Activated CD4-positive, CD25-positive, alpha-beta regulatory T cell treated with anti-CD3 and anti-CD28 coated beads, Interleukin-2, amount 50 U/mL, for 72 hours (primary cell): ENCODE measurements at places on chromosomes 12 and 14.

DNA sequence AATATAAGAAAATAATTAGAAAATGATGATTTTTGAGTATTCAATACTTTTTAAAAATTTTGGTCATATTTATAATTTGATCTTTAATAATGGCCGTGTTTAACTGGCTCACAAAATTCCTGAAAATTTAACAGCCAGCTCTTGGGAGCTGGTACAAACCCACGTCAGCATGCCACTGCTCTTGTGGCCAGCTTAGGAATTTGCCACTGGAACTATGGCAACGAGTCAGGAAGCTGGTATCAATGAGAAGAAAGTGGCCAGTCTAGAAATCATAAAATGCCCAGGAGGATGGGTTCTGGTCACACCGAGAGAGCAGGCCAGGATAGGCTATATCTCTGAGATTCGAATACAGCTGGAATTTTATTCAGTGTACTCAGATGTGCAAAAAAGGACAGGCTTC is 72.2 kb upstream of the PLEKHG3 start:
- DNase-seq, result no peak

- peak; percentile 31 for DNase-seq
These were observed 662 bp upstream of the NELL2 start for GRCh38 chr12:44876544-44877410.

- no peak for DNase-seq
These were observed 26.8 kb upstream of the CLIP1 start for GRCh38 chr12:122449317-122449716.

DNA sequence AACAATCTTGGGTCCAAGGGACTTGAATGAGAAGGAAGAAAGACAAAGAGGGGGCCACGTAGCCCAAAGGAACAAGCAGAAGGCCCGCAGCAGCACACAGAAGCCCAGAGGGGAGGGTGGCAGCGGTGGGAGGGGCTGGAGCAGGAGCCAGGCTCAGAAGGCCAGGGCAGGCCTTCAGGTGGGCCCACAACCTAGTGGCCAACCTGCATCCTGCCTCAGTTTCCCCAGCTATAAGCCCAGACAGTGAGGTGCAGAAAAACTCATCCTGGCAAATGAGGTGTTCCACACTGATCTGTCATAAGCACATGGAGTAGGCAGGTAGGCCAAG is 34.1 kb downstream of the LTBP2 start:
- no peak for DNase-seq

DNA sequence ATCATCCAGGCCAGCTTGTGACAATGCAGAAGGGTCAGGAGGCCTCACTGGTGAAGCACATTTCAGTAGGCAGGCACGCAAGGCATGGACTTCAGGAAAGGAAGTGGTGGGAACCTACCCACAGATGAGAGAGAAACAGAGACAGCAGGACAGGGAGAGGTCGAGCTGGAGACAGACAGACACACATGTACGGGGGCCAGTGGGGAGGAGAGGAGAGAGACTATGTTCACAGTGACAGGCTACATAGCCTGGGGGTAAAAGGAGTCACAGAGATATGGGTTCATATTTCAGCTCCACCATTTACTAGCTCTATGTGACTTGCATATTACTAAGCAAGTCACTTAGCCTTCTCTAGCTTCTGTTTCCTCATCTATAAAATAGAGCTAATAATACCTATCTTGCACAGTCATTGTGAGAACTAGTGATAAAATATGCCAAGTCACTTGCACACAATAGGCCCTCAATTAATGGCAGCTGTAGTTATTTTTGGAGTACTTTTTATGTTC is 91.1 kb upstream of the FUT8 start:
- no peak for DNase-seq

GRCh38 chr12:19018302-19018970 is 111.1 kb upstream of the PLEKHA5 start:
- DNase-seq, result no peak

- DNase-seq, result peak; percentile 37
These were observed at the start of gene RASSF8 for GRCh38 chr12:25958428-25959070. TSS of gene RASSF8 (plus strand) at chr12:25958682. CDS start at chr12:26055344, 96,662 bp downstream.

DNA sequence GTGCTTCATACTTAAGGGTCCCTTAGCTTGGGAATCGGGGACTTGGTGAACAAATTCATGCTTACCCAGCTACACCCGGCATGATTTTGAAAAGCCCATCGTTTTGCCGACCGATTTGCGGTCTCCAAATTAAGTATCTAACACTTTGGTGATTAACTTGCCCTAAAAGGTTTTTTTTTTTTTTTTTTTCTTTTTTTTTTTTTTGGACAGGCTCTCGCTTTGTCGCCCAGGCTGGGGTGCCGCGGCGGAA is 843 bp upstream of the HSP90AA1 start:
- no peak for DNase-seq

- DNase-seq, result no peak
These were observed 120.5 kb upstream of the DDHD1 start for GRCh38 chr14:53273671-53274072.

DNA sequence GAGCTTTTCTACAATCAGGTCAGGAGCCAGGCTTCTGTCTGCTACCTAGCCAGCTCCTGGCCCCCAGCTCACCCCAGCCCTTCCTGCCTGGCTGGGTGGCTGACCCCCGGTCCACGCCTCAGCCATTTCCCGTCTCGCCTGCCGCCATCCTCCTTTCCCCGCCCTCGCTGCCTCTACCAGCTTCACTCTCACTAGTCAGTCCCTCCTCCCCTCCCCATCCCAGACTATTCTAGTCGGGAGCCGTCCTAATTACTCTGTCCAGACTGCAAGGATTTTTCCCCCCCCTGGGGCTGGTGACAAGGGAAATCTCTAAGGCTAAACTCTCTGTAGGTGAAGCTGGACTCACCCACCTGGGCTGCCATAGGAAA is 825 bp downstream of the DHH start:
- DNase-seq, result no peak

DNA sequence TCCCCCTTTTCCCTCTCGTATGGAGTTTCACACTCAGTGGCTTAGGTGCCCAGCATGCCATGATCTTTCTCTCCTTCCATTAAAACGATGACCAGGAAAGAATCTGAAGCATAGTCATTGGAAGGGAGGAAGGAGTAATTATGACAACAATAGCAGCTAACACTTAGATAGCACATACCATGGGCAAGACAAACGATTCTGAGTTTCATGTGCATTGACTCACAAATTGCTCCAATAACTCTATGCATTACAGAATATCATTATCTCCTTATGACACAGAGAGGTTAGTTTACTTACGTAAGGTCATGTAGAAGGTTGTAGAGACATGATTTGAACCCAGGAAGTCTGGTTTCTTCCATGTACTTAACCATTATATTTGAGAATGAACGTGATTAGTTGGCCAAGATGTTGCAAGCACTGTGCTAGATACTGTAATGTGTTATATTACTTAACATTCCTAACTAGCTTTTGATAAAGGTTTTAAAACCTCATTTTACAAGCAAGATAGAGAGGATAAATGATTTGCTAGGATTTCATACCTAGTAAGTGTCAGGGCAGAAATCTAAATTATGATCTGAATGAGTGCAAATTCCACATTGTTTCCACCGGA is 162.4 kb downstream of the CAND1 start:
- no peak for DNase-seq

- no peak for DNase-seq
These were observed 396.6 kb downstream of the NRXN3 start for GRCh38 chr14:78566859-78567172.

GRCh38 chr12:131456301-131457027 is 254.4 kb upstream of the SFSWAP start:
- no peak for DNase-seq

DNA sequence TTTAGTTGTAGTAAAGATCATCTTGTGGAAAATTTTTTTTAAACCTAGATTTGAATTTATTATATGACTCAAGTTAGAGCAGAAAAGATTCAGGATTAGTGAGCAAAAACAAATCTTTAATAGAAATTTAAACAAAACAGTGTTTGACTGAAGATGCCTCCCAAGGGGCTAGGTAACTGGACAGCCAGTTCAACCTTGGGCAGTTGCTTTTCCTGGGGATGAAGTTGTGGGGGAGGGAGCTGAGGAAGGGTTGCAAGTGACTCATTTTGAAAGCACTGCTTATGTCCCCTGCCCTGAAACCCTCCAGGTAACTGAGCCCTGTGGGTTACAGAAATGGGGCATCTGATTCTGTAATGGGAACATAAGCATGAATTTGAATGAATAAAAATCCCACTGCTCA is 13.1 kb downstream of the CFAP54 start:
- no peak for DNase-seq

DNA sequence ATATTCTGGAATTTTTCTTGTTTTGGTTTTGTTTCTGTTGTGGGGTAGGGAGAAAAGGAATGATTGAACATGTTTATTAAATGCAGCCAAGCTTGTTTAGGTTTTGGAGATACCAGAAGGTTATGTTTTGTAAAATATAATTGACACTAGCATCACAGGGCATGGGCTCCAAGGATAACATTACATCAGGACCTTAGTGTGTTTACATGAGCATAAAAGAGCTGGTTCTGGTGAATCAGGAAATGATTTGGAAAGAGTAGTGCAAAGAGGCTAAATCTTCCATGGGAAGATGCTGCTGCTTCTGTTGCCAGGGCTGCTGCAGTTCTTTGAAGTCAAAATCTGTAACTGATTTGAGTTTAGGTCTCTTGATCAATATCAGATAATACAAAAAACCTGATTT is 118.7 kb downstream of the ETNK1 start:
- DNase-seq, result no peak

GRCh38 chr12:31259136-31259886 is 66.6 kb downstream of the SINHCAF start:
- no peak for DNase-seq

- peak; percentile 36 for DNase-seq
These were observed 48.3 kb downstream of the TTLL5 start for GRCh38 chr14:75709207-75709812.

DNA sequence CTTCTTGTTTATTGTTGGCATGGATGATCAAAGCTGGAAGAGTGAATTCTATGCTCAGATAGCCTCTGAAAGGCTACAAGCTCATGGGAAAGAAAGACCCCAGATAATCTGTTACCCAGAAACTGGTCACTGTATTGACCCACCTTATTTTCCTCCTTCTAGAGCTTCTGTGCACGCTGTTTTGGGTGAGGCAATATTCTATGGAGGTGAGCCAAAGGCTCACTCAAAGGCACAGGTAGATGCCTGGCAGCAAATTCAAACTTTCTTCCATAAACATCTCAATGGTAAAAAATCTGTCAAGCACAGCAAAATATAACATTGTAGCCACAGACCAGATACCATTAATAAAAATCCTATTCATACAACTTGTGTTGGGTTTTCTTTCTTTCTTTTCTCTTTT is 7.2 kb downstream of the ACOT6 start:
- DNase-seq, result no peak
